Stimulated activated CD8-positive, alpha-beta memory T cell treated with anti-CD3 and anti-CD28 coated beads, Interleukin-4, amount 100 ng/mL, for 24 hours (primary cell): ENCODE measurements at places on chromosomes 5 and 9.

- peak; percentile 19 for DNase-seq
Measured at GRCh38 chr9:19379697-19380046, 364 bp downstream of the RPS6 start.

- DNase-seq: no peak
Measured at GRCh38 chr5:143931986-143932385, 120.0 kb downstream of the HMHB1 start.

- DNase-seq: no peak
Measured at GRCh38 chr9:16361118-16361517, 509.4 kb downstream of the BNC2 start.

DNA sequence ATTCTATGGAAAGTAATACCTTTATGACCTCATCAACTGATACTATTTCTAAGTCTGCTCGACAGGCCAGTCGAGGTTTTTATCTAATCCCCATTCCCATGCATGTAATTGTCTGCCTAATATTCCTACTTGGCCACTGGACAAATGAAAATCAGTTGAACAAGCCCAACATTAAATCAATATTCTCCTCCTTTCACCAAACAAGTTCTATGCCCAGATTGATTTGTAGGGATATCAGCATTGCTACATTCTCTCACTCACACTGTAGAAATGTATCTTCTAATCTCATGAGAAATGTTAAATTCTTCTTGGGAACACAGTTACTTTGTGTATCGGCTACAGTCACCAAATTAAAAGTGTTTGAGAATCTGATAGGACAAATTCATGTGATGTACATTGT is 208.8 kb upstream of the CTNND2 start:
- DNase-seq: no peak

DNA sequence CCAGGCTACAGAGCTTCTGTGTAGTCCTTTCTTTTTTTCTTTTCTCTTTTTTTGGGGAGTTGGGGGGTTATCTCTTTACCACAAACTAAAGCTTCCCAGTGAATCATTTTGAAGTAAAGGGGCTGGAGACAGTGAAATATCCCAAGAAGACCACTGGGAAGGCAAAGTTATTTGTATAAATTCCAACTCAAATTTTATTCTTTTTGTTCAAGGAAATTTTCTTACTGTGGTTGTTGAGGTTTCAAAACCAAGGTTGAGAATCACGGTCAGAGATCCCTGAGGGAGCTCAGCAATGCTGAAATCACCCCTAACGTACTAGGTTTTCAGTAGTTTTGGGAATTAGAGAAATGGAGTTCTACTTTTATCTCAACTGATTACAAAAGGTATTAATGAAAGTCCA is 175.7 kb downstream of the ARHGEF28 start:
- no peak for DNase-seq

DNA sequence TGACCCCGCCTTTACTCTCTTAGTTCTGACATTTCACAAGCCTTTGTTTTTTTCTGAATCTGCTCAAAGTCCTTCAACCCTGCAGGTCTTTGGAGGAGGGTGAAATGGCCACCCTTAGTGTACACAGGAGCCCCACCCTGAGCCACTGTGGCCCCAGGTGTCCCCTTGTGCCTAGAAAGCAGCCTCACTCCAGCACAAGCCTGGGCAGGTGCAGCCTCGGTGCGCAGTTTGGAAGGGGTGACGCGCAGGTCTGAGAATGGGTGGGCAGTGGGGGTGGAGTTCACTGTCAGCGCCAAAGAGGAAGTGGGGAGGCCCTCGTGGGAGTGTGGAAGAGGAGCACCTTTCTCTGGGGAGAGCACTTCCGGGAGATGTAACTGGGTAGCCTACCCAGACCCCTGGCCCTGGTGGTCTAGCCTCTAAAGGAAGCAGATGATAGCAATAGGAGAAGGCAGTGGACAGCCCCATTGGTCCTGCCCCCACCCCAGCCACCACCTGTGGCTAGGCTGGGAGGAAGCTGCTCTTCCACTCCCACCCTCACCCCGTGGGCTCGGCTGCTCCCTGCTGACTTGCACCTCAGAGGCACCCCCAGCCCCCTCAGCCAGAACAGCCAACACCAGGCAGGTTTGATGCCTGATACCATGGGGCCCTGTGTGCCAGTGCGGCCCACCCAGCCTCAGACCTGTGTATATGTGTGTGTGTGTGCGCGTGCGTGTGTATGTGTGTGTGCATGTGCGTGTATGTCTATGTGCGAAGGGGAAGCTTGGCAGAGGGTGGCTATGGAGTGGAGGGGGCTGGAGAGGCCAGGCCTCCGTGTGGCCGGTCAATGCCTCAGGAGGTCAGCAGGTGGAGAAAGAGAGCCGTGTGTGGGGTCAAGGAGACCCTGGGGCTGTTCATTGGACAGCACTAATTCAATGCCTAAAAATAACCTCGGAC is 16.8 kb upstream of the DAB2IP start:
- no peak for DNase-seq

GRCh38 chr9:98230789-98231188 is 24.7 kb downstream of the TBC1D2 start:
- DNase-seq: no peak

GRCh38 chr9:16871336-16872151 is 1.1 kb upstream of the BNC2 start:
- no peak for DNase-seq

DNA sequence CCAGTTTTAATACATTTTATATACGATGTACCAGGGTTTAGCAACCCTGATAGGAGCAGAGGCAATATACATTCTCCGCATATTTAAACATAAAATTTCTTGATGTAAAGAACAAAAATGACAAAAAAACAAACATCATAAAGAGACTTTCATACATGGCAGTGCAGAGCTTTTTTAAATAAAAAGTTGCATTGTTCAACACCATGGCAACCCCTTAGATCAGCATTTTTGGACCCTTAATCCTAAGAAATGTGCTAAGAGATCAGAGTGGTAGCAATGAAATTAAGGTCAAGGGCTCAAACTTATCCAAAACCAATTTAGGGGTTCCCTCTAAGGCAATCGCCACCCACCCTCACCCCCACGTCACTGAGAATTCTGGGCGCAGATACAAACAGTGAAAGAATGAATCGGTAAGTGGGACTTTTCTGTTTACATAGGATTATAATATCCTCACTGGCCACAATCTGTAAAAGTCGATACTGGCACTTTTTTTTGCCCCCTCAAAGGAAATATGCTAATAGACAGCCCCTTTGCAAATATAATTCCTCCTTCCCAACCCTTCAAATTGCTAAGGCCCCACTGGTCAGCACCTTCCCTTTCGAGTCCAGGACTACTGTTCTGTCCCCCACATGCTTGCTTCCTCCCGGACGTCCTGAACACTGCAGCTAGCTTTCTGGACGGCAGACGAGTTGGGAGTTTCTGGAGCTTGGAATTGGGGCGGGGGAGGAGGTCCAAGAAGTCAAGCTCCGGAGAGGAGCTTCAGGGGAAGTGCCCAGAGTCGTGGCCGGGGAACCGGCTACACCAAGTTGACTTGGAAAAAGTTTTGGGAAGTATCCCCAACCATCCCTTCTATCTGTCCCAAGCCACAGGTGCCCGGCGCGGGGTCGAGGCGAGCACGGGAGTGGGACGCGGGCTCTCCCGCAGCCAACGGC is 2.2 kb downstream of the GAS1 start:
- DNase-seq: no peak

GRCh38 chr5:318341-318897 is 3.1 kb upstream of the AHRR start:
- DNase-seq: no peak

- DNase-seq: no peak
Measured at GRCh38 chr9:127634698-127635097, 22.6 kb downstream of the STXBP1 start.

DNA sequence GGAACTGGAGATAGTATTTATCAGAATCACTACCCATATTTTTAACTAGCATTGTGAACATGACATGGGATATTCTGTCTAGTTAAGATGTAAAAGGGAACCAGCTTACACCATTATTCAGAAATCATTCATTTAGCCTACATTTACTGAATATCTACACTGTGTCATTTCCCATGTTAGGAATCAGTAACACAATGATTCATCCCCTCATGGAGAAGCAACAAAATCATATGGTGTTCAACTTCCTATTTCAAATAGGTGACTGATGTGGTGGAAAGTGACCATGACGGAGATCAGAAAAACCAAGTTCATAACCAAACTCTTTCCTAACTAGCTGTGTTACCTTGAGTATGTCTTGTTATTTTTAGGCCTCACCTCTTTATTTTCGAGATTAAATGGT is 550.0 kb upstream of the TUSC1 start:
- no peak for DNase-seq

GRCh38 chr5:107764976-107765804 is 94.5 kb upstream of the EFNA5 start:
- DNase-seq: no peak

- DNase-seq: no peak
Measured at GRCh38 chr9:136670576-136671253, 8.0 kb downstream of the EGFL7 start.

DNA sequence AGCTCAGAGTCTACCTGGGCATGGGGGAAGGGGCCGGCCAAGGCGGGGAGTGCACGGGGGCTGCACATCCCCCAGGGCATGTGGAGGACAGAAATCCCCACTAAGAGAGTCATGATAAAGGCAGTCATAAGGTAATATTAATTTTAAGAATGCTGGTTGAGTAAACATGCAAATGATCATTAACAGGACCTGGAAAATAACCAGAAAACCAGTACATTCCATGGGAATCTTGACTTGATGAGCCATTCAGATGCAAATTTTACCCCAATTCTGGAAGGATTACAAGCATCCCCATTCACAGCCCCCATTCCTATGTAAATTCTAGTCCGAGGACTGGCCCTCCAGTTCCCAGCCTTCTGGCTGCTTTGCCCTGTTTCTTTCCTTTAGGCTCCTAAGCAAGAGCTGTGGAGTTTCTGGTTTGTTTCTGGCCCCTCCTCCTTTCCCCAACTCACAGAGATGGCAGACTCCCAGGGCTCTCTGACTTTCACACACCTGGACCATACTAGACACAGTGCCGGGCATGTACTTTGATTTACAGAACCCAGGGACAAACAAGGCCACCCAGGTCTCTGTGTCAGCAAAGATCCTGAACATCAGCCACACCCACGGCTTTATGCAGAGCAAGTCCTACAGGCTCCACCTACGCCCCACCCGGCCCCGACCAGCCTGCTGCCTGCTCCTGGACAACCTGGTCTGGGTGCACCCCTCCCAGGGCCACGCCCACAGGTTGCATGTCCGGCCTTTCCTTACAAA is 62.7 kb downstream of the SEMA4D start:
- DNase-seq: no peak

DNA sequence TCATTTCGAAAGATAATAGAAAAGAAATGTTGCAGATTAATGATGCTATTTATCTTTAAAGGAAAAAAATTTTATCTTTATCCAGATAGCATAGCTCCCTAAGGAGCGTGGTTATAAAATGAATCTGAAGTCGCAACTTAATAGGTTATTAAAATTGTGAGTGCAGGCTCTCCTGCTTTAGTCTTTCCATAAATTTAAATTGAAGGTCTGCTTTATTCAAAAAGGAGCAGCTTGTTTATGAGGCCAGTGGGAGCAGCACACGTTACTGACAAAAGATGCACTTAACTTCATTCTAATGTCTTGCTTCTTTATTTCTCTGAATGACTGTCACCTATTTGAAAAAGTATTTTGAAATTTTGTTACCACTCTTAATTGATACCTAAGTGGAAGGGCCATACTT is 95.0 kb downstream of the ZCCHC7 start:
- DNase-seq: no peak

DNA sequence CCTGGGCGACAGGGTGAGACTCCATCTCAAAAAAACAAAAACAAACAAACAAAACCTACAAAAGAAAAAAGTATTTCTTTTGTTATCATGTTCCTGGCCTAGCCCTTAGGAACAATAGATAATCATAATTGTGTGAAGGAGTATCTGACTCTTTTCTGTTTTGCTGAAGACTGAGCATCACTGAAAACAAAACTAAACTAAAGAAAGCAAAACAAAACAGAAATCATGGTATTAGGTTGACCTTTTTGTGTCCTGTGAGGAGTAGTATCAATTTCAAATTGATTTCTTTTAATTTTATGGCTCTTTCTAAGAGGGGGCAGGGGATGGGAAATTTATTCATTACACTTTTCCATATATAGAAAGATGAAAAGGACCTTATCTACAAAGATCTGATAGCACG is 246.0 kb downstream of the YTHDC2 start:
- DNase-seq: no peak

- DNase-seq: no peak
Measured at GRCh38 chr5:81334304-81335061, 33.1 kb downstream of the ZCCHC9 start.

DNA sequence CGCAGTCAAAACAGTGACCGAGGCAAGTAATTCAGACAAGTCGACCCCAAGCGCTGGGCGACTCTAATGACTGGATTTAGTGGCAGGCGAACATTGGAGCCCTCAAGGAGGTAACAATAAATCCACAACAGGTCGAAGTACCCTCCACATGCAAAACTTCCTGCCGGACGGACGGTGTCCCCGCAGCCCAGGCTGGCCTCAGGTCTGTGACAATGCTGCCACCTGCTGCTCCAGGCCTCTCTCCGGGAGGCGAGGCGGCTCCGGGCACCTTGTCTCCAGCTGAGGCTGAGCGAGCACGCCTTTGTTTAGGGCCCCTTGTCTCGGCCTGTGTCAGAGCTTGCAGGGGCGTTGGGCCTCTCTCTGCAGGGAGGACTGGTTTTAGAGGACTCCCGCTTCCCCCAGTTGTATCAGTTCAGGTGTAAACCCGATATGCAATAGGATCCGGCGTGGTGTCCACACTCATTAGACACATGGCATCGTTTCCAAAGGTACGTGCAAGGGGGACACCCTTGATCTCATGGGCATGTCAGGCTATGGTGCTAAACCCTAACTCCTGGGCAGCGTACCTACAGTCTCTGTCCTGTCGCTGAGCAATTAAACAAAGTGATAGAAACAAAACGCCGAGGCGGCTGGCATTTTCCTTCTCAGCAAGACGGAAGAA is 628.0 kb upstream of the ADAMTS16 start:
- no peak for DNase-seq

DNA sequence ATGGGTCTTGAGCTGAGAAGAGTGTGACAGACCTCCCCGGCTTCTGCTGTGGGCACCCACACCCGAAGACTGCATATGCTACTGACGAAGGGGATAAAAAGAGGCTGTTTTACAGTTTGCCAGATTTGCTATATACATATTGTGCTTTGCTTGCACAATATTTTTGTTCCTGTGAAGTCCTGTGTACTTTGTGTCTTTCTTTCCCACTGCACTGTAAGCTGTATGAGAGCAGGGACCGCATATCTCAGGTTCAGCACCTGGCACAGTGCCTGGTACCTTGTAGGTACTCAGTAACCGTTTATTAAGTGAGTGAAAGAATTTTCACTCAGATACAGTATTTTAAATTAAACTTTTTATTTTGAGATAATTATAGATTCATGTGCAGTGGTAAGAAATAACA is 8.2 kb upstream of the GARNL3 start:
- no peak for DNase-seq
